ENCODE measurements at places on chromosomes 13 and 19. TPM values are rescaled to one million over a fixed set of nuclear protein-coding genes. Genes with fewer than 3 reads are reported as not detected.

Gene ZNF763
- under 0.01 TPM for total RNA-seq

Gene TSHZ3
- 2.3 TPM for total RNA-seq

Gene ZNF699
- 5.8 TPM for total RNA-seq

Gene DMKN
- total RNA-seq: not detected

Gene PODNL1
- not detected for total RNA-seq

Gene CCNA1
- 55.2 TPM for total RNA-seq

Gene VSTM2B
- total RNA-seq: not detected

Gene GPR12
- not detected for total RNA-seq

Gene AP1M2
- total RNA-seq: not detected

Gene ANKRD24
- 0.32 TPM for total RNA-seq

Gene SYT5
- not detected for total RNA-seq

Gene ZNF563
- total RNA-seq: 0.30 TPM

Gene SHANK1
- 0.97 TPM for total RNA-seq

Gene VMAC
- 7.6 TPM for total RNA-seq

Gene COL4A2
- 1,035 TPM for total RNA-seq

Gene GJB6
- total RNA-seq: not detected

Gene ZNF665
- 1.7 TPM for total RNA-seq

Gene HTR2A
- under 0.01 TPM for total RNA-seq

Gene ZNF729
- not detected for total RNA-seq

Gene C13orf46
- total RNA-seq: under 0.01 TPM

Gene TMEM238
- total RNA-seq: 0.65 TPM

Gene NLRP11
- total RNA-seq: not detected

Gene SMIM24
- total RNA-seq: not detected

Gene NKPD1
- total RNA-seq: 0.30 TPM

Gene MISP3
- 0.61 TPM for total RNA-seq

Gene ZBTB7A
- 11.4 TPM for total RNA-seq

Gene ZNF100
- total RNA-seq: 5.9 TPM

Gene PRODH2
- total RNA-seq: not detected

Gene KLF1
- total RNA-seq: under 0.01 TPM

Gene SLC25A41
- total RNA-seq: not detected

Gene C1QTNF9
- total RNA-seq: not detected

Gene PRTN3
- not detected for total RNA-seq

Gene TMEM190
- not detected for total RNA-seq

Gene OR7A5
- not detected for total RNA-seq

Gene ZNF132
- 5.5 TPM for total RNA-seq
